ENCODE measurements at places on chromosomes 2 and 18. TPM values are rescaled to one million over a fixed set of nuclear protein-coding genes. Genes with fewer than 3 reads are reported as not detected.

The NGEF gene
- 3.9 TPM for total RNA-seq

The SERPINB11 gene
- total RNA-seq, result not detected

The FAP gene
- not detected for total RNA-seq

The ARHGAP15 gene
- not detected for total RNA-seq

The MDH1 gene
- total RNA-seq, result 338 TPM

The KCNG2 gene
- total RNA-seq, result 0.14 TPM

The RAX gene
- total RNA-seq, result not detected

The HAAO gene
- 5.9 TPM for total RNA-seq

The ABHD1 gene
- total RNA-seq, result not detected

The CYB5A gene
- total RNA-seq, result 130 TPM

The RNU2-63P gene
- total RNA-seq, result 1,374 TPM

GRCh38 chr2:70124983-70125480 lies 37.8 kb downstream of the PCBP1 start:
- peak; percentile 91 for DNase-seq

DNA sequence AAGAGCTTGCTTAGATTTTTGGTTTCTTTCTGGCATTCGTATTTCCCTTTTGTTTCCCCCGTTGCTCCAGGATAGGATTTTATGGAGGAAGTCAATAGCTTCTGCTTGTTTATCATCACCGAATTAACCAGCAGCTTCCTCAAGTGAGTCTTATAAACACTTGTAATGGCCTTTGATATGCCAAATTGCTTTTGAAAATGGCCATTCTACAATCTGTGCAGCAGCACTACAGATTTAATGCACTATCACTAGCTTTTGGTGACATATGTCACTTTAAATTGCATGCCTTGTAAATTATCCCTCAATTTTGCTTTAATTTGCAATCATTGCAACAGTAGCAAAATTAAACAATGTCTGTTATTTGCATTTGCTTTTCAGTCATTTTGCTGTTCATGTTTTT lies 774.7 kb downstream of the METTL4 start:
- DNase-seq, result no peak

DNA sequence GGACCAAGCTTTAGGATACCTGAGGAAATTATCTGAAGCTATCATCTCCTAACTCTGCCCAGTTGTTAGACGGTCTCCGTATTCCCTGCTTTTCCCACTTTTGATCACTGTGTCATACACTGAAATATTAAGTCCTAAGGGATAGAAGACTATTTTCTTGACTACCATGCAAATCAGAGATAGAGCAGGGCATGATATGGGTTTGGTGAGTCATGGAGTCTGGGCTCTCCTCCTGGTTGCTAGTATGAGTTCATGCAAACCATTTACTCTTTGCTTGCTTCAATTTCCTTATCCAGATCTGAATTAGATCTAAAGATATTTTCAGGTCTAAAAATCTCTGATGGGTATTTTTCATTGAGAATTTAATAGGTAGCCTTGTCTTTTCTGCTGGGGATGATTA lies 55.0 kb downstream of the EHBP1 start:
- no peak for DNase-seq

DNA sequence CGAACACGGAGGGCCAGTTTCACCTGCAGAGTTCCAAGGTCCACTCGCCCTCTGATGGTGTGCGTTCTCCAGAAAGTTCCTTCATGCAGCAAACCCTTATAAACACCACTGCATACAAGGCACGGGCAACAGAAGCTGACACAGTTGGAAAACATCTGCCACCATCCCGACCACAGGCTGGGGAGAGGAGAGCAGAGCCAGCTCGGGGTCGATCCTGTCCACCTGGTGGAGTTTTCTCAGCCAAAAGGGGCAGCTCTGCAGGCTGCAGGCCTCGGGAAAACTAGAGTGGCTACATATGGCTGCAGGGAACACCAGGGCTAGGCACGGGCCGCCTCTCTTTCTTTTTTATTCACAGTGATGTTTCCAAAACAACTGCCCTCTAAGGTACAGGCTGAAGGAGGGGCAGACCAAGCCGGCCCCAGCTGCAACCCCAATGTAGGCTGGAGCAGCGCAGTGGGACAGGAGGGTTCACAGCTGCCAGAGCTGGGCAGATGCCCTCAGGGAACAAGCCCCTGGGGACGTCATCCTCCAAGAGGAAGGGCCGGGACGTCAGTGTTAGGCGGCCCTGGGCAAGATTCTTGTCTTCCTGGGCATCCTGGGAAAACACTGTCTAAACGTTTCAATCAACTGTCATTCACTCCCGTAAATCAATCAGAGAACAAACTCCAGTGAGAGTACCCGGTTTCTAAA lies 274.7 kb downstream of the TWIST2 start:
- no peak for DNase-seq

DNA sequence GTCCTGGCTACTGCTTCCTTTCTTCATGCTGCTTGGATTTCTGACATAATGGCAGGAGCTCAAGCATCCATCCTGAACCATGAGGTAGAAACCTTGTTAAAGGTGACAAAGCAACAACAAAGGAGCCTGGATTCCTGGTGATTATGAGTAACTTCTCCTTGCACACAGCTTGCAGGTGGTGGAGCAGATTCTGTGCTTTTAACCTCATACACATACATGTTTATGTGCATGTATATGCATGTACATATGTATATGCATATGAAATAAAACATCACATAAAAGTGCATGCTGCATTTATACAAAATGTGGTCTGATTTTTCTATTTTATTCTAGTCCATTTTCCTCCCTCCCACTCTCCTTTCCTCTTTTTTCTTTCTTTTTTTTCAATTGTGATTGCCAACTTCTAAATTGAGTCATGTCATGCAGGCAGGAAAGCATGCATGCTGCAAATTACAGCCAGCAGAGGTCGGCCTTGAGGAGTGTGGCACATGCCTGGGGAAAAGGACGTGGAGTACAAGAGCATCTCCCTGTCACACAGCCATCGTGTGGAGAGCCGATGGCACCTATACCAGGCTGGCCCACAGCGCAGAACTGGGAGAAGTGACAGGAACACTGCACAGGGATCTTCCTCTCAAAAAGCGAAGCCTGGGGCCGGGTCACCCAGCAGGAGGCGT lies 17.9 kb downstream of the LCT start:
- DNase-seq, result peak; percentile 69

DNA sequence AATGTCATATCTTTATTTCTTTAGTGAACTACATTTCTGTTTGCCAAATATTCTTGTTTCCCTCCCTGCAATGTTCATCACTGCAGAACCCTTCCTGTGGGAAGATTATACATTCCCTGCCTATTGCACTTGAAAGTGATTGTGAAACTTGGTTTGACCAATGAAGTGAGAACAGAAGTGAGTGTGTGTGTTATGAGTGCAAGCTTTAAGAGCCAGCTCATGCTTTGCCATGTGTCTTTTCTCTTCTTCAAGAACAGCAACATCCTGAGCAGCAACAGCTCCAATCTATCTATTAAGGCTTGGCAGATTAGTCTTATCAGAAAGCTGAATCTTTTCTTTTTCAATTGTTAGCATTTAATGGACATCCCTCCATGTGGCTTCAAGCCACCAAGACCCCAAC lies 42.0 kb upstream of the UBE2E3 start:
- no peak for DNase-seq

DNA sequence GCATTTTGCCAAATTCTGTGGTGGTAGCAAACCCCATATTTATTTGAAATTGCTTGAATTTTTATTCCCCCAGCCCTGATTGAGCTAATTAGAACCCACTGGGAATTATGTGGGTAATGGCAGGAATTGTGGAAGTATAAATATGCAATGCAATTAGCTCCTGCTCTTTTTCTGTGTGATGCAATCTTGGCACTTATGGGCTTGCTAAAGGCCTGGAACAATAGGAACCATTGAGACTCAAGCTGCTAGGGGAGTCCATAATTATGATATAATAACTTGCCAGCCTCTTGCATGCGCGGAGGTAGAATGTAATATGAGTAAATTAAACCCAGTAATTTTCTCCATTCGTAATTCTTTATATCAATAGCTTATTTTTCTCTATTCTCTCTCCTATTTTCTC lies 267.6 kb upstream of the THSD7B start:
- DNase-seq, result no peak

- no peak for DNase-seq
Observed at GRCh38 chr2:223196331-223196730, 144.3 kb downstream of the KCNE4 start.

- DNase-seq, result peak; percentile 21
Observed at GRCh38 chr18:25334588-25334987, 17.4 kb downstream of the ZNF521 start.

GRCh38 chr2:187547353-187547979 lies 6.8 kb downstream of the TFPI start:
- no peak for DNase-seq

GRCh38 chr2:154814856-154815255 lies 116.4 kb downstream of the KCNJ3 start:
- no peak for DNase-seq

DNA sequence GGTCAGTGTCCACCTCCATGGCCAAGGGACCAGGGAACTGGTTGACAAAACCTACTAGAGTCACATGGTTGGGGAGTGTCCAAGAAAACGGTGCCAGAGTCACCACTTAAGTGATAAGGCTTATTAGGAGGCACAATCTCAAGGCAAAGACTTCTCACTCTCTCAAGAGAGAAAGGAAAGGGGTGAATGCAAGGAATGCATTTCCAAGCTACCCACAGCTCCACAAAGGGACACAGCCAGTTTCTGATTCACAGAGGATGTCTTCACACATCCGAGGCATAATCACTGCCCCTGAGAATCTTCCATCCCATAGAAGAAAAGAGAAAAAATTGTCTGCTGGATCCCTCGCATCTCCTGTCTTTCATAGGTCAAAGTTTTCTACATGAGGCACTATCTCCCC lies 269.3 kb downstream of the TNS1 start:
- DNase-seq, result no peak

DNA sequence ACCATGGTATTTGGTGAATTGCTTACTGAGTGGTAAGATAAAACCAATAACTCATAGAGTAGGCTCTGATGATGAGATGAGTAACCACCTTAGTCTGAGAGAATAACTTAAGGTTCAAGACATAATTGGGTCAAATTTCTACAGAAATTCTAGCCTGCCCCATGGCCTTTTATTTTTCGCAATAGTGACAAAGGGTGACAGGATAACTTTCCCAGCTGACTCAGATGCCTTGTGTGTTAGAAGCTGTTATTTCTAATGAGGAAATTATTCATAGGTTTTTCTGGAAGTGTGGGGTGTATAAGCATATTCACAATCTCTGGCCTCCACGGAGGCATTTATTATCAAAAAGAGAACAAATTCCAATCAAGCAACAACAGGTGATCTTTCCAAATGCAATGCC lies 159.0 kb downstream of the NUP35 start:
- DNase-seq, result no peak

DNA sequence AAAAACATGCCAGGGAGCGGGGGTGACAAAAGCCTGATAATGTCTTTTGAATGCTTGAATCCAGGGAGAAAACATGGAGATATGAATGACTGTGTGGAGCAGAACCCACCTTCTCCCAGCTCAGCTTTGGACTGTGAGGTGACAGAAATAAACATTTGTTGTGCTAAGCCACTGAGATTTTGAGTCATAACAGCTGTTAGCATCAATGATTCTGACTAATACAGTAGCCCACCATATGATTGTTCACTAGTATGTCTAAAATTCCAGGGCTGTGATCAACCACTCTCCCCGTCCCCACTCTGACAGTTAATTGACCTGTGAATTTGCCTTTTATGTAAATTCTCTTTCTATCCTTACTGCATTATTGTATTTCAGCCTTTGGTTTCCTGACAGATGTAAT lies 69.1 kb downstream of the PDK1 start:
- no peak for DNase-seq

- peak; percentile 94 for DNase-seq
Observed at GRCh38 chr2:1769703-1770422, 25.5 kb upstream of the PXDN start.

GRCh38 chr2:237498341-237498740 lies 11.3 kb downstream of the MLPH start:
- DNase-seq, result no peak

DNA sequence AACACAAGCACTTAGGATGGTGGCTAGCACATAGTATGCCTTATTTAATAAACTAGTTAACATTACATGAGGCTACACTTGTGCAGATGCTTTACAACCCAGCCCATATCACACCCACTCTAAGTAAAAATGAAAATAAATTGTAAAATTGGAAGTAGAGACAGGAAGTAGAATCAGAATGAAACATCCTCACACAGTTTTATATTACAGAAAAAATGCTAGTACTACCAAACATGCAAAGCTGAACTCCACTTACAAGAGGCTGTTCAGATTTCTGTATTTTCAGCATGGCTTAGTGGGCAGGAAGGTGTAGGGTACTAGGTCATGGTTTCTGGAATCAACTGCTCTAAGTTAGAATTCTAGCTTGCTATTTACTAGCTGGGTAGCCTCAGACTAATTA lies 18.2 kb upstream of the CRIM1 start:
- DNase-seq, result no peak

DNA sequence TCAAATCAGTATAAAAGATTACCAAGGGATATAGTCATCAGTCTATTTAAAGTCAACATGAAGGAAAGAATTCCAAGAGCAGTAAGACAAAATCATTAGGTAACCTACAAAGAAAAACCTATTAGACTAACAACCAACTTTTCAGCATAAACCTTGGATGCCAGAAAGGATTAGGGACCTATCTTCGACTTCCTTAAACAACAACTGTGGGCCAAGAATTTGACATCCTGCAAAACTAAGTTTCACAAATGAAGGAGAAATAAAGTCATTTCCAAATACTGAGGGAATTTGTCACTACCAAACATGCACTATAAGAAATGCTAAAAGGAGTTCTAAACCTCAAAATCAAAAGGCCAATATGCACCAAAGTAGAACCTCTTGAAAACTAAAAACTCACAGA lies 147.9 kb upstream of the TFPI start:
- DNase-seq, result no peak

GRCh38 chr18:77144046-77144445 lies 11.5 kb upstream of the MBP start:
- DNase-seq, result no peak

- DNase-seq, result no peak
Observed at GRCh38 chr2:74564222-74564621, 9.7 kb downstream of the DOK1 start.

- no peak for DNase-seq
Observed at GRCh38 chr2:199680482-199680881, 170.5 kb downstream of the FTCDNL1 start.

DNA sequence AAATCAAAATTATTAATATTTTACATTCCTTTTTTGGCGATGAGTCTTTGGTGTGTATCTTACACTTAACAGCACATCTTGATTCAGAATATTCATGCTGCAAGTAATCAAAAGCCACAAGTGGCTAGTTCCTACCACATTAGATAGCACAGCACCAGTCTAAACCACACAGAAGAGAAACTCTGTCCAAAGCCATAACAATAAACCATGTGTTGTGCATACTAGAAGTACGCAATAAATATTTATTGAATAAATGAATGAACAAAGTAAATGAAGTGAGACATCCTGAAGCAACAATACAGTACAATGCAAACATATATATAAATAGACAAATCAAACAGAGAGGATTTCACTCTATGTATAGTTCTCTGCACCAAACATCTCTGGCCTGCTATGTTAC lies 287.3 kb downstream of the EXOC6B start:
- no peak for DNase-seq

Measured in H7 (cell line).